Immature natural killer cell (primary cell): ENCODE measurements at places on chromosomes 1 and 21. TPM values are rescaled to one million over a fixed set of nuclear protein-coding genes. Genes with fewer than 3 reads are reported as not detected.

GJA8 gene
- polyA plus RNA-seq = not detected

- DNase-seq = no peak
Observed at GRCh38 chr1:22754106-22754768, 43.6 kb downstream of the EPHB2 start.

- no peak for DNase-seq
Observed at GRCh38 chr1:30126848-30127247, 596.5 kb downstream of the MATN1 start.

GRCh38 chr1:24089027-24089742, 22.8 kb downstream of the MYOM3 start:
- DNase-seq = no peak

GRCh38 chr1:182786223-182786994, 3.2 kb upstream of the NPL start:
- peak; percentile 17 for DNase-seq

GIPC2 gene
- polyA plus RNA-seq = not detected

- no peak for DNase-seq
Observed at GRCh38 chr1:70005386-70006034, 199.9 kb downstream of the LRRC40 start.

DNA sequence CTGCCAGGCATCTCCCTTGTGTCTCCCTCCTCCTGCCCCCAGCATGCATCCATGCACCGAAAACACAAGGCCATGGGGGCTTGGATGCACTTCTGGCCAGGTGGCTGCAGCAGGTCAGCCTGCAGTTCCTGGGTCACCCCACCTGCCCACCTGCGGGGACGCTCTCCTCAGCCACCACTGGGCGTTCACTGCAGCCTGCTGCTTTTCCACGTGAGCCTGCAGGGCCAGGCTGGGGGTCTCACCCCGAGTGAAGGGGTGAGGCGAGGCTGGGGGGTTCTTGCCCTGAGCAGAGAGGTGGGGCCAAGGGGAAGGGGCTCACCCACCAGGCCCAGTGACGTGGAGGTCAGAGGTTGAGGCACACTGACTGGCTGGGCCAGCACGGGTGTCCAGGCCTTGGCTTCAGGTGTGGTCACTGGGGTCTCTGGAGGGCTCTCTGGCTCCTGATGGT, 64.6 kb downstream of the WNT9A start:
- DNase-seq = no peak

AQP10 gene
- not detected for polyA plus RNA-seq

- DNase-seq = no peak
Observed at GRCh38 chr21:40129809-40130208, 262.6 kb downstream of the PCP4 start.

DNA sequence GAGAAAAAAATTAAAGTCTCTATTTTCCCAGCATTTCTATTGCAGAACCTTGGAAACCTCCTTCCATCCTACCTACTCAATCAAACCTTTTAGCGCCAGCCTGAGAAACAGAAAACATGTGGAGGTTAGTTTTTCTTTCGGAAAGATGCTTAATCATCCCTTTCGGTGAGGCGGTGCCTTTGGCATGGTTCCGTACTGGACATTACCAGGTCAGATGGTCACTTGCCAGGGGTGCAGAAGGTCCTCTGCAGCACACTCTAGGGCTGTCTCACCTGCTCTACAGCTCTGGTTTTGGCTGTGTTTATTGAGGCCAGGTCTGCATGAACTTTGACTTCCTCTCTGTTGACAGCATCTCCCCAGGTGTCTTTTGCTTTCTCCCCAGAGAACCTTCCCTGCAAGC, 121.5 kb downstream of the PLD5 start:
- DNase-seq = no peak

GRCh38 chr1:36764798-36765197, 269.5 kb downstream of the GRIK3 start:
- DNase-seq = no peak
